CD4-positive, CD25-positive, alpha-beta regulatory T cell (primary cell): ENCODE measurements at places on chromosomes 3 and 15.

- DNase-seq = no peak
Measured at GRCh38 chr3:112651516-112651915, 10.6 kb upstream of the CCDC80 start.

DNA sequence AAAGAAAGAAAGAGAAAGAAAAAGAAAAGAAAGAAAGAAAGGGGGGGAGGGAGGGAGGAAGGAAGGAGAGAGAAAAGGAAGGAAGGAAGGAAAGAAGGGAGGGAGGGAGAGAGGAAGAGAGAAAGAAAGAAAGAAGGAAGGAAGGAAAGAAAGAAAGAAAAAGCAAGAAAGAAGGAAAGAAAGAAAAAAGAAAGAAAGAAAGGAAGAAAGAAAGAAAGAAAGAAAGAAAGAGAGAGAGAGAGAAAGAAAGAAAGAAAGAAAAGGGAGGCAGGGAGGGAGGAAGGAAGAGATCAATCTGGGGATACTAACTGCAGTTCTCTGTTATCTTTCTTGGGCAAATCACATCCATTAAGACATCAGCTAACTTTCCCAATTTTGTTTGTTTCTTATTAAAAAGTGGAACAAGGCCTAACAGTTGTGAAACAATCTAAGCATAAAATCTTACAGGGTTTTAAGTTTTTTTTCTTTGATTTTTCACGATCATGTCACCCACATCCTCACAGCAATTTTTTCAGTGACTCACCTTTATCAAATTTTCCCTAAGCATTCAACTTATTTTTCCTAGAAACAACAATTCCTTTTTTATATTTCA is 36.8 kb downstream of the TBC1D2B start:
- no peak for DNase-seq

DNA sequence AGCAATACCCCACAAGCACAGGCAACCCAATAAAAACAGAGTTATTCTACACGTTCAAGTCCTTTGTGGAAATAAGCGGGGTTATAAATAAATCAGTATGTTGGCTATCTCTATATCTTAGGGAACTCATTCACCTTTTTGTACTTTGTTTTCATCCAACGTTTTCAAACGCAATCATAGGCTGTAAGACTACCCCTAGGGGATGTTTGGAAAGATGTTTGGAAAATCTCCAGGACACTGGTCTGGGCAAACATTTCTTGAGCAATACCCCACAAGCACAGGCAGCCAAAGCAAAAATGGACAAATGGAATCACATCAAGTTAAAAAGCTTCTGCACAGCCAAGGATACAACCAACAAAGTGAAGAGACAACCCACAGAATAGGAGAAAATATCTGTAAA is 70.1 kb downstream of the CLDN11 start:
- no peak for DNase-seq

GRCh38 chr3:69715204-69715603 is 24.1 kb upstream of the MITF start:
- no peak for DNase-seq

DNA sequence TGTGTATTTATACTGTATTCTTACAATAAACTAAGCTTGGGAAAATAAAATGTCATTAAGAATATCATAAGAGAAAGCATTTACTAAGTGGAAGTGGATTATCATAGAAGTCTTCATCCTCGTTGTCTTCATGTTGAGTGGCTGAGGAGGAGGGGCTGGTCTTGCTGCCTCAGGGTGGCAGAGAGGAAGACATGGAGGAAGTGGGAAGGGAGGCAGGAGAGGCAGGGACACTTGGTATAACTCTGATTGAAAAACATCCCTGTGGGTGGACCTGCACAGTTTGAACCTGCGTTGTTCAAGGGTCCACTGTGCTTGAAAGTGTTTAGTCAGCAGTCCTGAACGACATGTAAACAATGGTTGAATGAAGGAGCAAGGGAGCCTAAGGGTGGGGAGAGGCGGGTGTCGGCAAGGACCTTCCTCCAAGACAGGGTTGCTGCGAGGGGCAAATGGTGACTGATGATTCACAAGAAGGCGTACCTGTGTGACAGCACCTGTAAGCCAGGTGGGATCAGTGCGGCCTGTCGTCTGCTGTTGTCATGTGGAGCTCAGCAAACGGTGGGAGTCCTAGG is 103.8 kb upstream of the KLF13 start:
- no peak for DNase-seq

DNA sequence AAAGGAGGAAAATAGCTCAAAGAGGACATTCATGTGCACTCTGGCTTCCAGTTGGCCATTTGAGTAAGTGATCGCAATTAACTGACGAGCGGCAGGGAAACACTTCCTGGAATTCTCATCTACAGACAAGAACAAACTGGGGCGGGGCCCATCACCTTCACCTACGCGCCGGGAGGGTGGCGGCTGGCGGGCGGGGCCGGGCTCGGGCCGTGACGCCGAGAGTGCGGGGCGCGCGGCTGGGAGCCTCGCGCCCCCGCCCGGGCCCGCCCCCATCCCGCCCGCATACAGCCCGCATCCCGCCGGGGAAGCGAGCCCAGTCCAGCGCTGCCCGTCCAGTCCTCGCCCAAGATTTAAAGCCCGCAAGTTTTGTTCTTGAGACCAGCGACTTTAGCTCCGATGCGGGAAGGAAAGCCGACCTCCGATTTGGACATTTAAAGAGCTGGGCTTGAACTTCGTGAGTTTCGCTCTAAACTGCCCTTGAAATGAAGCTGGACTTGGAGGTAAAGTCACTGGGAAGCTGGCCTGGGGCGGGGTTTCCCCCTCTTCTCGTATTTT is at the start of gene B3GNT5:
Gene B3GNT5, plus strand, starts transcription at position 281 of the 555 bp plus-strand sequence. CDS start 16,546 bp downstream, outside the sequence.
- peak; percentile 15 for DNase-seq

- no peak for DNase-seq
Measured at GRCh38 chr3:42071904-42072812, 19.0 kb upstream of the TRAK1 start.

GRCh38 chr3:52055537-52056351 is 627 bp downstream of the DUSP7 start:
- DNase-seq = peak; percentile 77

- no peak for DNase-seq
Measured at GRCh38 chr15:71677766-71678165, 132.6 kb upstream of the NR2E3 start.

- DNase-seq = no peak
Measured at GRCh38 chr3:138397983-138398382, 36.4 kb upstream of the ESYT3 start.

GRCh38 chr3:123021996-123022510 is 5.5 kb downstream of the SEMA5B start:
- no peak for DNase-seq

GRCh38 chr15:68511073-68511991 is 67.5 kb upstream of the CORO2B start:
- DNase-seq = no peak

DNA sequence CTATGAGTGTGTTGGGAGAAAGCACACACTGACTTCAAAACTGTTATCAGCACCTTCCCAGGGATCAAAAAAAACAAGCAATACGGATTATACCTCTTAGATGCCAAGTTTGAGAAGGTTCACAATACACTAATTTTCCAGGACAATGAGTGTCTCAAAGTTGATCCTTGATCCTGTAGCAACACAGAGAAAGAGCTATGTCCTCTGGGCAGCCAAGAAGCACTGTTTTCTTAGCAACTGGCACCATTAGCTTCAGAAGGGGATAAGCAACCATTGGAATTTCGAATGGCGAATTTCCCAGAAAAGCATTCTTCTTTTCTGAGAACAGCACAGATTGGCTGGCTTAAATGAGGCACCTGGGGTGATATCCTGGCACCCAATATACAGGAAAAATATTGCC is 270.3 kb upstream of the RORA start:
- DNase-seq = no peak

GRCh38 chr3:178440043-178440442 is 96.2 kb upstream of the KCNMB2 start:
- DNase-seq = no peak

GRCh38 chr3:48194446-48195071 is 6.3 kb upstream of the CDC25A start:
- DNase-seq = no peak

DNA sequence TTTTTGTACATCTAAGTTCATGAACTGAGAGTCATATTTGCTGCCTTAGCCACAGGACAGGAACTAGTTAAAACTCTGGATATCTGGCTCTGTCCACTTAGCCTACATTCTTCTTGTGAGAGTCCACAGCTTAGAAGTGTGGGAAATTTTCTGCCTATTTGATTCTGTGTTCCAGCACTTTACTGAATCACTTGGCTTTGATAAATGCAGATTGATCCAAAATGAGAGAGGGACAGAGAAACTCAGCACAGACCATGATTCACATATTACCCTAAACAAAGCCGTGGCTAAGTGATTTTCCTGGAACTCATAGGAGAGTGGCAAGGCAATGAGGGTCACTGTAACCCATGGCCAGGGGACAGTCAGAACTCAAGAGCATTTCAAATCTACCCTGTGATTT is 87.5 kb upstream of the CADPS start:
- no peak for DNase-seq

DNA sequence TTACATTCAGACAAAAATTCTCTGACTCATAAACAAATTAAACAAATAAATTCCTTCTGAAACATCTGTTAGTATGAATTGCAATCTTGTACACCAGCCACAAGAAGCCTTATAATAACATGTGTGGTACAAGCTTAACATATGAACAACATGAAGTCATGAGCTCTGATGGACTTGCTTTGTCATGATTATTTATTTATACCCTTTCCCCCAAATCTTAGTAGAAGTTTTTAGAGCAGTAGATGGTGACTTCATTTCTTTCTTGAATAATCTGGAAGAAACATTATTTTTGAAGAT is 633.4 kb downstream of the EPHA3 start:
- no peak for DNase-seq

GRCh38 chr3:134080761-134081160 is 51.0 kb upstream of the SLCO2A1 start:
- DNase-seq = no peak

DNA sequence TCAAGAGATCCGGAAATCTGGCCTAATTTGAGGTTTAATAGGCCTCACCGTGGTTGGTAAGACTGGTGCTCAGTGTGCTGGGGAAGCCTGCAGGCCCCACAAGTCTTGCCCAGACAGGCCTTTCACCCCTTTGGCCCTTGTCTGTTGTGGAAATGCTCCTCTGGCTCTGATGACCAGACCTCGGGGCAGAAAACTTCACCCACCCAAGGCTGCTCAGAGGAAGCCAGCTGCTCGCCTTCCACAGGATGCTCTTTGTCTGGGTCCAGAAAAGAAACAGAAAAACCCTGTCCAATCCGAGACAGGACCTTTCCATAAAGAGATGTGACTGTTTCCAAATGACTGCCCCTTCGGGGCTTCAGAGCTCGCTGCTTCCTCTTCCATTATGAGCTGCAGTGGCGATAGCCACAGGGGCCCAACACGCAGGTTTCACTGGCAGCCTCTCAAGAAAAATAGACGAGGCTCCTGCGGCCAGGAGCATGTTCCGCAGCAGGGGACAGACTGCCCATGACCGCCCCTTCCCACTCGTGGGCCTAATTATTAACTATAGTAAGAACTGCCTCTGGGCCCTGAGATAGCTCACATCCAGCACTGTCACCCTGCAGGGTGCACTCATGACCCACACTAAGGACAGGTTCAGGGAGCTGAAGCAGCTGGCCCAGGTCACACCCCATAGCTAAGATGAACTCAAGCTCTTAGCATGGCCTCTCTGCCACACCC is 6.8 kb upstream of the SNX22 start:
- DNase-seq = no peak

DNA sequence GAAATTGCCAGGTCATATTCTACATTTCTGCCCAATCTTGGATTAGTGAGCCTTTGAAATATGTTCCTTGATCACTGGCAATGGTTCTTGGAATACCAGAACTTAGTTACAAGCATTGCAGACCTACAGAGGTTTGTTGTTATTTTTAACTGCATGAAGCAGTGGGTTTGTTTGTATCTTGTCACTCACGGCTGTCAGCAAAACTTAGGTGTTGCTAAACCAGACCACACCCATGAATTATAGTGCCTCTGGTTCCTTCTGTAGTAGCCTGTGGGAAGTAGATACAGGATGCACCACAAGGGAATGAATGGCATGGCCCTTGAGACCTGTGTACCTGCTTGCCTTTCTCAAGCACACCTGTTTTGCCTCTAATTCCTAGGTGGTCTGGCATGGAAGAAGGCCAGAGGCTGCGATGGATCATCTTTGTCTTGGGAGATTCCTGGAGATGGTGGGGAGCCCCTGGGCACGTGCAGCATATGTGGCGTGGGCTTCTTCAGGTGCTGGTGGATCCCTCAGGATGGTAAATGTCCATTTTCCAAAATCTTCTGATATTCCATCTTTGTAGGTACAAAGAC is 138.8 kb downstream of the SNRPN start:
- DNase-seq = no peak

DNA sequence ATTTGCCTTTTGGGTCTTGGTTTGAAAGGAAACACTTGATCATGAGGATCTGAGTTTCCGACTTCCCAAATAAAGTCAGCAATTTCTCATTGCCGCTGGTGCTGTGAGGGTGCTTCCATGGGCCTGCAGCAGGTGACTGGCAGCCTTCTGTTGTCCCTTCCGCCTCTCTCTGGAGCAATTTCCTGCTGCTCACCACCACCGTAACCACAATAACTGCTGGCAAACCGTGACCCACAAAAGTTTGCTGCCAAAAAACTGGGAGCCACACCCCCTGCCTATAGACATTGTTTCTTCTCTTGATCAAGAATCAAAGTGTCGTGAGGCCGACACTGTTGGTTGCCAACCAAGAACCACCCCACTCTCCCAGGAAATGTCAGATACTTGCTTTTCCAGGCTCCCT is 164.0 kb downstream of the NR2F2 start:
- no peak for DNase-seq

- DNase-seq = no peak
Measured at GRCh38 chr3:62161371-62161770, 212.0 kb downstream of the FEZF2 start.

DNA sequence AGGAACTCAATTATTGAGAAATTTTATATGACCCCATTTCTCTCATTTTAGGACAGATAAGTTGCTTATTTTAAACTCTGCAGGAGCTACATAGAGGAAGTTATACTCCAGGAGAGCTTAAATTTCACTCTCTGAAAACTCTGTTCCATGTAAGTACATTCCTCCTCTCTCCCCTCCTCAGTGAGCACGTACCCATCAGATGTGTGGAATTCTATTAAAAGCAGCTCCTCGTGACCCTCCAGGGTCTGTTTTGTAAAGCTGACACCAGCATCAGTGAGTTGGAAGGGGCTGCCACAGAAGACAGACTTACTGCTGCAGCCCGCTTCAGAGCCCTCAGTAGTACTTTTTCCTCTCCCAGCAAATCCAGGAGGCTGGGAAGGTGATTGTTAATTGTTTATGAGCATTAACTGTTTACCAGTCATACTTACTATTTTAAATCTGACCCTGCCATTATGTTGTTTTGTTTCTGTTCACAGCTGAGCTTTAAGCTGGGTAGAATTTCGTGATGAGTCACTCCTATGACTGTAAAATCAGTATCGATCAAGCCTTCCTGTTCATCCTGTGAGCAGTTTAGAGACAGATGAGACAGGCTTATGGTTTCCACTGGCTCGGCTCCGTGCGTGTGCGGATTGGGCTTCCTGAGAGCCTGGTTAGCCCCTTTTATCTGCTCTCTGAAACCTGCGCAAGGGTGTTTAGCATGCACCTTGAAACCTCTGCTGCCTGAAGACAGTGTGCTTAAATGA is 20.4 kb downstream of the IGF1R start:
- DNase-seq = no peak
